ENCODE measurements at places on chromosomes 6 and 20.

GRCh38 chr20:61835301-61835700 lies 230.4 kb downstream of the TAF4 start:
- no peak for DNase-seq

DNA sequence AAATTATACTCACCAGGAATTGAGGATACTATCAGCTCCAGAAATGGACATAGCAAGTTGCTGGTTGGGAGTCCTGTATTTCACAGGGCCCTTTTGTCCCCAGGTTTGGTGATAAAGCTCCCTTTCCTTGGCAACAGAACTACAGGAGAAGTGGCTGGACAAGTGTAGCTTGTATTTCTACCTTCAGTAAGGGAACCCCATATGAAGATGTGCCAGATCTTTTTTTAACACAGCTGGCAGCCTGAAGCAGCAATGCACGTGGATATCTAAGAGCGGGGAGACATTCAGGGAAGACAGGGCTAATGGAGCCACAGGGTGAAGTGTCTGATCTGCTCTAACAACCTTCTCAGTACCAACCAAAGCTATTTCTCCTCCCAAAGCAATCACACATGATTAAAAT lies 373.9 kb upstream of the ID4 start:
- DNase-seq = no peak

DNA sequence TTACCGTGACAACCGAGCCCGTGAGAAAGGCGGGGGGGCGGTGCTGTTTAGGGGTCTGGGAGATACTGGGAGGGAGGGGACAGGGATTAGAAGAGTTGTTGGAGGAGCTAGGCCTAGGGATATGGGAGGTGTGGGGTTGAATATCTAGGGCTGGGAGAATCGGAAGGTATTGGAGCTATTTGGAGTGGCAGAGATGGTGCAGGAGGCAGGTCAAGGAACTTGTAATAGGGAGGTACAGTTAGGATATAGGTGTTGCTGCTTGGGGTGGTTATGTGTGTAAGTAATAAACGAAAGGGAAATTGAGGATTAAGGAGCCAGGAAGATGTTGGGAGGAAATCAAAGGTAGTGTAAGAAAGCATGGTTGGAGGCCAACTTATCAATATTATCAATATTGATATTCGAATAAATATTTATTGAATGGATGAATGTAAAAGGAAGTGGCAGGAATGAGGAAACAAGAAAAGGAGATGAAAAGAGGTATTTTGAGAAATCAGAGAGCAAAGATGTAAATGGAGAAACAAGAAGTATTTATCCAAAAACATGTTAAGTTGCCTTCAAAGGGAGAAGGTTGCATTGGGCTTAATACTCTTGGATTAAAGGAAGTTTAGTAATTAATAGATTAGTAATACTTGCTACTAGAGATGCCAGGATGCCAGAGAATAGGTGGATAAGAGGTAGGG lies 602 bp downstream of the PPP1R11 start:
- no peak for DNase-seq

GRCh38 chr6:15417811-15418210 lies 171.9 kb downstream of the JARID2 start:
- no peak for DNase-seq

- DNase-seq = no peak
Measured at GRCh38 chr6:12009180-12009685, 2.9 kb upstream of the HIVEP1 start.

DNA sequence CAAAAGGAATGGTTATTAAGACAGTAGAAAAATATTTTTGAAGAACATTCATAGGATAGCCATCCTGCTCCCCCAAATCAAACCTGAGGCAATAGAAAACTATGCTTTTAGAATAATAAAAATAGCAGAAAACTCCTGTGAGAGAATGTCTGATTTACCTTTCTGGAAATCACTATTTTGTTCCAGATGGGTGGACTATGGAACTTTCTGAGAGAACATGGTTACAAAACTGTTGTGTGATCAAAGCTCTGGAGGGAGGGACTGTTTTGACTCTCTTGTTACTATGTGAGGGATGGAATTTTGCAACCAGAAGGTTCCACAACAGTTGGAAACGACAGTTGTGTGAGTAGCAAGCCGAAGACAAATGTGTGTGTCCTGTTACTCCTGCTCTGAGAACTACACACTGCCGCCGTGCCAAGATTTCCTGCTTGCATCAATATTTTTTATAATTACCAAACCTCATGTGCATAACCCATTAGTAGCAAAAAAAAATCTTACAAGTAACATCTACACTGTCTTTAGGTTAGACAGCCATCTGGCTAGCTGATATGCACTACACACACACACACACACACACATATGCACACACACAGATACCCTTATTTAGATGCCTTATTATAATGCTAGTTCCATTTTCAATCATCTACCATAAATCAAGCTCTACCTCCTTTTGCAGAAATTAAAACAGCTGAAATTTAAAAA lies 11.0 kb upstream of the HIVEP1 start:
- DNase-seq = no peak

- DNase-seq = no peak
Measured at GRCh38 chr6:41963371-41963770, 21.8 kb upstream of the CCND3 start.

DNA sequence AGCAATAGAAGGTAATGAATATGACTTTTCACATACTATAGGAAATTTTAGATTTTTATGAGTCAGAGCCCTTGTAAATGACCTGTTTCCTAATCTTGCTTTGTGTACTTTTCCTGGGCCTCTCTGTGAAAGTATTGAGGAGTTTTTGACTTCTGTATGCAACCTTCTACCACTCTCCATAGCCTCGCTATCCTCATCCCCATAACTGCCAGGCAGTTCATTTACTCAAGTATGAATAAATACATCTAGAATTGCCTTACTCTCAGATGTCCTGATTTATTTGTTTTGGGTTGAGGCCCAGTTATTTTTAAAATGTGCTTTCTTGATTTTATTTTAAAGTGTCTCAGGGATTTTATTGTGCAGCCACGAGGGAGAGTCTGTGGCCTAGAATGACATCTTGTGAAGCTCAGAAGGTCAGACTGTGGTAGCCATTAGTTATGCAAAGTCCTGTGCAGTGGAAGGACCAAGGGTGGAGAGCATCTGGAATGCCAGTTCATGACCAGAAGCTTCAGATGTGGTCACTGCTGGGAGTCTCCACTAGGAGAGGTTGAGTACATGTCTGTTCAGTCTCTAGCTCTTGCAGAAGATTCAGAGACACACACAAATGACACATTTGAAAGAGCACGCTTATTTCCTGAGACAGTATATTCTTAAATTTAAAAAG lies 346.2 kb upstream of the IMPG1 start:
- DNase-seq = no peak

DNA sequence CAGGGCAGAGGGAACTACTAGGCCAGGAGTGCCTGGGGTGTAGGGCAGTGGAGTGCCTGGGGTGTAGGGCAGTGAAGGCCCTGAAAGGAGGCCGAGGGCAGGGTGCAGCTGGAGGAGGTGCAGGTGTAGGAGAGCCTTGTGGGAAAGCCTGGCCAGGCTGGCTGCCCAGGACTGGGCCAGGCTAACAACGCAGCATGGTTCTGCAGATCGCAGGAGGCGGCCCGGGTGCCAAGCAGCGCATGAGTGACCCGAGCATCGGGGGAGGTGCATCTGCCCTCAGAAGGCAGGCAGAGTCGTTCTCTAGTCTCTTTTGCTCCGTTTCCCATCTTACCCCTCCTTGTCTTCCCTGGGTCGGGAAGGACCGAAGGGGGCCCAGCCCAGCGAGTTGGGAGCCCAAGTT lies 151.5 kb upstream of the PHACTR3 start:
- no peak for DNase-seq

GRCh38 chr6:160357088-160357487 lies 8.9 kb downstream of the SLC22A3 start:
- no peak for DNase-seq

DNA sequence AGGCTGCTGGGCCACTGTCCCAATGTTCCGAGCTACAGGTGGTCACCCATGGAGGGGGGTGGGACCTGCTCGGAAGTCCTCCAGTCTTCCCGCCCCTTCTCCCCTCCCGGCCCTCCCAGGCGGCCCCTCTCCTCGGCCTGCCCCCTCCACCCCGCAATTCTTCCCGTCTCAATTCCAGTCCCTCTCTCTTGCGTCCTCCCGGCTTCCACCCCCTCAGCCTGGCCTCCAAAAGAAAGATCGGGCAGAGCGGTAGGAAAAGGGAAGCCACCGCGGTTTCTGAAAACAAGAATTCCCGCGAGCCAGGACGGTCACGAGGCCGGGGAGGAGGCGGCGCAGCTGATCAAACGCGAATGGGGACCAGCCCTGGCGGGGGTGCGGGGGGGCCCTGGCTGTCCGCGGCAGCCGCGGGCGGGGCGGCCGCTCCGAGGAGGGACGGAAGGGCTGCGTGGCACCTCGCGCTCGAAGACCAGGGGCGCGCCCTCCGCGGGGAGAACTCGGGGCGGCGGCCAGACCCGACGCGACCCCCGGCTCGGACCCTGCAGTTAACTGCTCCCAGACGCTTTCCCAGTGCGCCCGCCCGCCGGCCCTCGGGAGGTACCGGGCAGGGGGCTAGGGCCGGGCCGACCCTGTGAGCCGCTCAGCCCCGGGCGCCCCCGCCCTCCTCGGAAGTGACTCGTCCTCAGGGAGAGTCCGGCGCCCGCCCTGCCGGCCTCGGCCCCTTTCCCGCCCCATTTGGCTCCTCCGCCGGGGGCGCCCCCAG lies 1.0 kb downstream of the PXDC1 start:
- DNase-seq = no peak

GRCh38 chr6:24484657-24485323 lies 4.6 kb downstream of the GPLD1 start:
- no peak for DNase-seq

- DNase-seq = no peak
Measured at GRCh38 chr6:32291543-32291942, 67.7 kb upstream of the NOTCH4 start.

DNA sequence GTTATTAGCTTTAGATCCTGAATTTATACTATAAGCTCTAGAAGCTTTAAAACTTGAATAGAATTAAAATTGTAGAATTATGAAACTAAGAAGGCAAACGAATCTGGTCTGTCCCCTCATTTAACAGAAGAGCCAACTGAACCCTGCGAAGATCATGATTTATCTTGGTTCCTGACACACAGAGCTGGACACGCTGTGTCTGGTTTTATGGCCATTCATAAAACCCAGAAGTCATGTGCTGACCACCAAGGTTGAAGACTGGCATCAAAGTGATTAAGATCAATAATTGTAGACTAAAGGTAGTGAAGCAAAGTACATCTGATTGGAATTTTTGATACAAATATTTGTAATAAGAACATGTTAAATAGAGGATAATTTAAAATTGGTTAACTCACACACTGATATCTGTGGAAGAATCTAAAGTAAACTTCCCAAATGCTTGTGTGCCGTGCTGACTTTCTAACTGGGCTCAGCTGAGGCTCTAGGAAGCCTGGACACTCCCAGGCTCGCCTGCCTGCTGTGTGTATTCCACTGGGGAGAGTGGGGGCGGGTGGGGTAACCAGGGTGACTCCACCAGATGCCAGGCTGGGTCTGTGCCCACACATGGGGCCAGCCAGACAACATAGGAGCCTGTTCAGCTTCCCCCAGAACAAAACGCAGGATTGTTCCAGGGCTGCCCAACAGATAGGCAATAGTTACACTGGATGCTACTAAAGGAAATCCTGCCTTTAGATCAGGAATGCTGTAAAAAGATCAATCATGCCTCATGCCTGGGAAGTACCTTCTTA lies 42.1 kb upstream of the SLC22A3 start:
- DNase-seq = no peak

DNA sequence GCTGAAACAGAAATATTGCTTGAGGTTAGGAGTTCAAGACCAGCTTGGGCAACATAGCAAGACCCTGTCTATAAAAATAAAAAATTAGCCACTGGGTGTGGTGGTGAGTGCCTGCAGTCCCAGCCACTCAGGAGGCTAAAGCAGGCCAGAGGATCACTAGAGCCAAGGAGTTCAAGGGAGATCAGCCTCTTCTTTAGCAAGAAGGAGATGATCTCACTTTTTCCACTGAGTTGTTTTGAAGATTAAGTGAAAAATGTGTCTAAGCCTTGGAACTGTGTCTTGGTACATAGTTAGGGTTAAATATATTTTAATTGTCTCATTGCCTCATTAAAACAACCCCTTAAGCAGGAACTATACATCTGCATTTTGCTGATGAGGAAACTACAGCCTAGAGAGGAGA lies 279.0 kb upstream of the ZFP64 start:
- DNase-seq = no peak

DNA sequence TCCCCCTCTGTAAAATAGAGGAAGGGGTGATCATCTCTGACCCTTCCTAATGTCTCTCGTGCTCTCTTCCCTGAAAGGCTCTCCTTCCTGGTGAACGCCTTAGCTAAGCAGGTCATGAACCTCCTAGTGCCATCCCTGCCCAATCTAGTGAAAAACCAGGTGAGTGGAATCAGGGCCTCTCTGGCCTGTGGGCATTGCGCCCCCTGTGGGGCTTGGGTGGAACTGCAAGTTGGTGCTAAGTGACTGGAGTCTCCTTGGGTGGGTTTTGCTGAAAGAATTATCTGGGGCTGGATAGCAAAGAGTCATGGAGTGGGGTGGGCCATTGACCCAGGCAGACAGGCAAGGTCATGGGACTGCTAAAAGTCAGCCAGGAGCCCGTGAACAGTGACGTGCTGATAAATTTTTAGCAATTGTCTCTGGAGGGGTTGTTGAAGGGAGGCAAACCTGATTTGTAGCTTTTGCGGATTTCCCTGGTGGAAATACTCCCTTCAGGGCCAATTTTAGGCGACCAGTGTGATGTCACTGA lies 8.9 kb downstream of the BPIFB1 start:
- DNase-seq = peak; percentile 55

GRCh38 chr6:147859071-147859470 lies 350.6 kb downstream of the SAMD5 start:
- no peak for DNase-seq

DNA sequence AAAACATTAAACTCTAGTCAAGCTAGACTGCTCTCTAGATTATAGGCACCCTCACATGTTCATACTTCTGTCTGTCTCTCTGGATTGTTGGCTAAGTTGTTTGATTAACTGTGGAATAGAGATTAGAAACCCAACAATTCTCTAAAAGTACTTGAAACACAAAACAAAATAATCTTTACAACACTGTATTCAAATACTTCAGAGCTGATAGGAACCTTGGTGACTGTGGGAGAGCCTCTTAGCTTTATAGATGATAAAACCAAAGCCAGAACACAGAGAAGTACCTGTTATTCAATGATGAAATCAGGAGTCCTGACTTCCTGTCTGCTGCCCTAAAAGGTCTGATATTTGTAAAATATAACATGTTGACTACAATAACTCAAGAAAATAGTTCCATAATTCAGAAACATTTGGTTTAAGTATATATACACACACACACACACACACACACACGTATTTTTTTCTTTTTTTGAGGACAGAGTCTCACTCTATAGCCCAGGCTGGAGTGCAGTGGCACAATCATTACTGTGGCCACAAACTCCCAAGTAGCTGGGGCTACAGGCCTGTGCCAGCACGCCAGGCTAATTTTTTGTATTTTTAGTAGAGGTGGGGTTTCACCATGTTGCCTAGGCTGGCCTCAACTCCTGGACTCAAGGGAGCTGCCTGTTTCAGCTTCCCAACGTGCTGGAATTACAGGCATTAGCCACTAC lies 222.0 kb downstream of the FUT9 start:
- no peak for DNase-seq

- DNase-seq = no peak
Measured at GRCh38 chr6:127880429-127880828, 20.4 kb downstream of the THEMIS start.
